ENCODE measurements at places on chromosomes 1 and 21.

- DNase-seq = no peak
Measured at GRCh38 chr1:206926286-206926685, 4.5 kb upstream of the FCMR start.

DNA sequence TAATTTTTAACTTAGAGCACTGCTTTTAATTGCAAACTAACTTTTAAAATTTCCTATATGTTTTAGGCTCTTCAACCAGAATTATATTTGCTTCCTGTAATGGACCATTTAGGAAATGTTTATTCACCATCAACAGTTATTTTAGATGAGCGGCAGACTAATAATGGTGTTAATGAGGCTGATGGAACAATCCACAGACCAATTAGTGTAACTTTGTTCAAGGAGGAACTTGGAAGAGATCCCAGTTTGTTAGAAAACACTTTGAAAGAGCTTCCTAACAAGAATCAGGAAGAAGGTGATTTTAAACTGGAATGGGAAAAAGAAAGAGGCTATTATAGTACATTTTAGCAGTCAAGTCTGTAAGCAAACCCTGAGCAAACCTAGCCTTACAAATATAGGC, 19.4 kb upstream of the GNG5 start:
- no peak for DNase-seq

DNA sequence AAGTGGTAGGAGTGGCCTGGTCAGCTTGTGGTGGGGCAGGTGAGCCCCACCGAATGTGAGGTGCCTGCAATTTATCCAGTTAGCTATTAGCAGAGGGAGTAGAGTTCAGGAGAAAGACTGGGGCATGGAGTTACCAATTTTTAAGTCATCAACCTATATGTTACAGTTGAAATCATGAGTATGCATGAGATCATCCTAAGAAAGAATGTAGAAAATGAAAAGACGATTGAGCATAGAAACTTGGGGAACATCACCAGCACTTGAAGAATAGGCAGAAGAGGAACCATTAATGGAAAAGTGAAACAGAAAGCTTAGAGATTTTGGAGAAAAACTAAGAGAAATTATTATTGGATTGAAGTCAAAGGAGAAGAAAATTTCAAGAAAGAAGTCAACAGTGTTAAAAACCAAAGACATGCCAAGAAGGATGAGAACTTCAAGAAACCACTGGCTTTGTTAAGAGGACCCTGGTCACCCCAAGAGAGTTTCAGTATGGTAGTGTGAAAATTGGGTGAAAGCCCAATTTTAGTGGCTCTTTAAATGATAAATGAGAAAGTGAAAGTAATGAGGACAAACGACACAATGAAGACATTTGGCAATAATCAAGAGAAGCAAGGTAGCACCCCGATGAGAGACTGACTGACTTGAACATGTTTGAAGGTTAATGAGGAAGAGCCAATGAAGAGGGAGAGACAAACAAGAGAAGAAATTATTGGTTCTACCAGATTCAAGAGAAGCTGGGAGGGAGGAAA, 36.7 kb downstream of the DNASE2B start:
- DNase-seq = no peak

GRCh38 chr1:114272593-114272992, 118.9 kb upstream of the SYT6 start:
- DNase-seq = no peak

DNA sequence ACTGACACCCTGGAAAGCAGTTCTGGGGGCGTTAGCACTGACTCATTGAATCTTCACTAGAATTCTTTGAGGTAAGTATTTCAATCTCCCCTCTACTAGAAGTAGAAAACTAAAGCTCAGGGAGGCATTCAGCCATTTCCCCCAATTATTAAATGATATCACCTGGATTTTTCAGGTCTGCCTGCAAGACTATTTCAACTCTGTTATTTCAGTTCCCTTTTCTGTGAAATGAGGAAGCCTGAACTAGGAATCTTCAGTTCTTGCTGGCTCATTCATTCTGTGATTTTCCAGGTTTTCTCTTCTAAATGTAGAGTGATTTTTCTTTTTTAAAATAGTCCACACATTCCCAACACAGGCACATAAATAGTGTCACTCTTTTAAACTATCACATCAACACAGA, 337.0 kb upstream of the NR5A2 start:
- DNase-seq = no peak

DNA sequence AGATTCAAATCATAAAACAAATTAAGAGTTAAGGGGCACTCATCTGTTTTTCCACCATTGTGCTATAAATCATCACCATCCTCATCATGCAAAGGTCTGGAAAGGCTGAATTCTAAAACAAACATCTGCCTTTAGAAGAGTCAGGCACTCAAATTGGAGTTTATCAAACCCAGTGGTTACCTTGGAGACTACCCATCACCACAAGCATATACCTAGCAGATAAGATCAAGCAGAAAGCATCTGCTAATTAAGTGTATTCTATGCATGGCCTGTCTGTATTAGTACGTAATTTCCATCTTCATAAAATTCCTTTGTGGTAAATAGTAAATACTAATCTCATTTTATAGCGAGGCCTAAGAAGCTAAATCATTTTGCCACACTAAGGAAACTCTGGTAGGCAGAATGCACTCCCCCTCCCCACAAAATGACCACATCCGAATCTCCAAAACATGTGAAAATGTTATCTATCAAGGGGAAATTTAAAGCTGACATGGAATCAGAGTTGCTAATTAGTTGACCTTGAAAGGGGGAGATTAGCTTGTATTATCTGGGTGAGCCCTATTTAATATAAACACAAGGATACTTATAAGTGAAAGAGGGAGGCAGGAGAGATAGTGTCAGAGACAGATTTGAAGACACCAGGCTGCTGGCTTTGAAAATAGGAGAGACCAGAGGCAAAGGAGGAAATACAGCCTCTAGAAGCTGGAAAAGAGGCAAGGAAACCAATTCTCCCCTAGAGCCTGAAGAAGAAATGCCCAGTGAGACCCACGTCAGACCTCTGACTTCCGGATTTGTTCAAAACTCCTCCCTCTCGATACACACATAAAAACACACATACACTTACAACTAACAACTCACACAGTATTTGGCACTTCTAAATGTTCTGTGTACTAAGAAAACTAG, 23.2 kb downstream of the ARID4B start:
- no peak for DNase-seq

DNA sequence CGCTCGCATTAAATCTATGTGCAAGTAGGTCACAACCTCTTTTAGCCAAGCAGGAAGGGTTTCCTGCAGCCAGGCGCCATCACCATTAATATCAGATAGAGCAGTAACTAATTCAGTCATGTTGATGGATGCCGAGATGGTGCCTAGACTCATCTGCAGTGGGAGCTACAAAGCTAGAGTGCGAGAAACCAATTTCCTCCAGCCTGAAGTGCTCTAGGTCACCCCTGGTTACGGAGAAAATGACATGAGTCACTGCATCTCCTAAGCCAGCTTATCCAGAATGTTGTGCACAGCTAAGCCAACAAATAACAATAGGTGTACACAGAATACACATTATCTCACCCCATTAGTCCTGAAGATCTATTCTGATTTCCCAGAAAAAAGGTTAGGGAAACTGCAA, 36.0 kb downstream of the OVAAL start:
- DNase-seq = no peak

DNA sequence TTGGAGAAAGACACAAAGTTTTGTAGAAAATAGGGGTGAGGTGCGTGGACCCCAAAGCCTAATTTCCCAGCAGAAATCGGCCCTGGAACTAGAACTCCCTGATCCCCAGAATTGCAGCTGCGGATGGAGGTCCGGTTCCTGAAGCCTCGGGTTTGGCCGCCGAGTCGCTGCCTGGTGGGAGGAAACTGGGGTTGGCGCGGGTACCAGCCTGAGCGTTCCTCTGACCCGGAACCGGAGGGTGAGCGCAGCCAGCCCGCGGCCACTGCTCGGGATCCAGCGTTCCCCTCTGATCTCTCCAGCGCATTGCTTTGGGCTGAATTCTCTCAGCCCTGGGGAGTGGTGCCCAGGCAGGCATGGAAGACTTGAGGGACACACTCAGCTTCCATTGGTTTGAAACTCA, 1.6 kb downstream of the ST6GALNAC5 start:
- DNase-seq = no peak

GRCh38 chr1:8754993-8755392, 62.4 kb downstream of the RERE start:
- DNase-seq = no peak

- DNase-seq = no peak
Measured at GRCh38 chr1:85189120-85189519, 11.7 kb downstream of the SYDE2 start.

DNA sequence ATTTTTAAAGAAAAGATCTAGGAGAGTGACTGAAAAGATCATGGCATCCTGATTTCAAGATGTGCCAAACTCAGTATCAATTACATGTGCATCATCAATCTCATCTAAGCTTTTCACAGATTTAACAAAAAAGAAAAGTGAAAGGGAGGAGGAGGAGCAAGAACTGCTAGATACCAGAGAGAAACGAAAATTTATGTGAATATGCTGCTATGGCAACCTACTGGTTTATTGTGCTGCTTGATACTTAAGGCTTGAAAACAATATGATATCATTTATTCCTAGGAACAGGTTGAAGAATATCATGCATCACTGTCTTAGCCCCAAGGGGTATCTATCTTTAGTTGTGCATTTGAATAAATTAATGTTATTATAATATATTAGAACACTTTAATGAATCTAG, 518.5 kb upstream of the ZRANB2 start:
- DNase-seq = no peak
